Activated naive CD4-positive, alpha-beta T cell (primary cell): ENCODE measurements at places on chromosomes 4 and X.

DNA sequence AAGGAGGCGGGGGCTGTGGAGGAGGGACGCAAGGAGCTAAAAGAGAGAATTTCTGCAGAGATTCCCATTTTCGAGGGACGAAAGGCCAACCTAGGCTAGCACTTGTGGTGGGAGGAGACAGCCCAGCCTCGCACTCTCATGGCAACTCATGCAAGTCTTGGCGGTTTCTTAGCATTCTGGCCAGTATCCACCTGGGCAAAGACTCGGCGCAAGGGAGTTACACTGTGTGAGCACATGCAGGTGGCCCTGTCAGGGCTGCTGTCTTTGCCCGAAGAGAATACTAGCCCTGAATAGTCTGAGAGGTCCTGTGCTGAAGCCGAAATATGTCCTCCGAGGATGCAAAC is 15.5 kb downstream of the MCF2 start:
- no peak for DNase-seq

DNA sequence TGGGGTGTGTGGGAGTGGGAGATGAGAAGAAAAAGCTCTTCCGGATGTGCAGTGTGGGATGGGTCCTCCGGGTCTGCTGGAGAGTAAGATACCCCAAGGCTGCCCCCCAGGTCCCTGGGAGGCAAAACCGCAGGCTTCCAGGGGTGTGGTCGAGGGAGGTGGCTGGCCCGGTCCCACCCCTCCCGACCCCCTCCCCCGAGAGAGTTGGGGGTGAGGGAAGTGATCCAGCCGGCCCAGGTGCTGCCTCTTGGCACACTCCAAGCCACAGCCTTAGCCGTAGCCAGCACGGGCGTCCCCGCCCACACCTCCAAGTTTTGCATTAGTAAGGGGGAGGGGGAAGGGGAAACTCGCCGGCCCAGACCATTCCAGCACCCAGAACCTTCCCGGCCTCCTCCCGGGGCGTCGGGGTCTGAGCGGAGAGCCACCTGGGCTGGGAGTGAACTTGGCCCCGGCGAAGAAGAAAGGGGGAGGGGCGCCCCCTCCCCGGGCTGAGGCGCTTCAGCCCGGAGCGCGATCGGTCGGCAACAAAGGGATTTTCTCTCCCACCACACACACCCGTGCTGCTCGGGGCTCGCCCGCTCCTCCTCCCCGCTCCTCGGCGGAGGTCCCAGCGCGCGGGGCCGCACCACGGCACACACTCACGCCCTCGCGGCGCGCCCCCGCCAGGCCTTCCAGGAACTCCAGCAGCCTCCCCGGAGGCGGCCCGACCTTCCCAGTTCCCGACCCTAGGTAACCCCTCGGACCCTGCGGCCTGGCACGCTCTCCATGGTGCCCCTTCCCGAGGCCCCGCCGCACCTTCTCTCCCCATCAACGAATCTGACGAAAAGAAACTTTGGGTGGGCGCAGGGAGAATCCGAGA is 14.4 kb downstream of the BCOR start:
- no peak for DNase-seq

DNA sequence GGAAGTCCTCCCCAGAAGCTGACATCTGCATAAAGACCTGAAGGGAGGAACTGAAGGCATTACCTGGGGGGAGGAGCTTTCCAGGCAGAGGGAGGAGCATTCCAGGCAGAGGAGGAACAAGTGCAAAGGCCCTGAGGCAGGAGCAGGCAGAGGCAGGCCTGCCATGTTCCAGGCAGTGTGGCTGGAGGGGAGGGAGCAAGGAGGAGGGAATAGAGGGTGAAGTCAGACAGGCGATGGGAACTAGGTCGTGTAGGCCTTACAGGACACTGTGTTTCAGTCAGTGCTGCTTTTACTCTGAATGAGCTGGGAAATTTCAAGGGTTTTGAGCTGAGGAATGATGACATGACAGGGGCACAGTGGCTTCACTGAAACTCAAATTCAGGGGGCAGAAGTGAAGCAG is 292.7 kb downstream of the BCOR start:
- DNase-seq, result no peak

- DNase-seq, result no peak
Observed at GRCh38 chrX:54785901-54786300, 12.2 kb downstream of the ITIH6 start.

GRCh38 chr4:186069729-186070128 is 773 bp downstream of the TLR3 start:
- DNase-seq, result no peak

DNA sequence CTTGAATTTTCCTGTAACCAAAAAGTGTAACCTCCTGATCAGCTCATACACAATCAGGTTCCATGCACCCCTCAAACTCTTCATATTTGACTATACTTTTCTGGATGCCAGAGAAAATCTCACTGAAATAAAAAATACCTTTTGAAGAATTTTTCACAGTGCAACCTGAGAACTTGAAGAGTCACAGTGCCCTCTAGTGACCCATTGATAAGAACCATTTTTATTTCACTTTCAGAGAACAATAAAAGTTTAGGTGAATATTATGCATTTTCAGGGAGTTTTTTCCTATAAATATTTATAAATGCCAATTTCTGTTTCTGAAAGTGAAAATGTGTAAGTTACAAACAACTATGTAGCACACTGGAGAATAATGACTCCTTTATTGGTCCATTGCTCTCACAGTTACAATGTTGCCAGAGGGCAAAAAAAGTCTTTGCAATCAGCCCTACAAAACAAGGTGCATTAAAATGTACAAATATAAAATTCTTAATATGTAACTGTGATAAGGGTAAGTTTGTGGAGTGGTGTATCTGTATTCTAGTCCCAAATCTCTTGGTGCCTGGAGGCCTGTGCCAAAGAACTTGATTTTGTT is 153.6 kb upstream of the INTU start:
- DNase-seq, result no peak

GRCh38 chr4:17124767-17125166 is 226.3 kb upstream of the LDB2 start:
- no peak for DNase-seq

- DNase-seq, result no peak
Observed at GRCh38 chrX:109487640-109488039, 5.8 kb upstream of the GUCY2F start.

- no peak for DNase-seq
Observed at GRCh38 chr4:183107891-183108459, 8.9 kb downstream of the WWC2 start.
